ENCODE measurements at places on chromosomes 5 and 9.

DNA sequence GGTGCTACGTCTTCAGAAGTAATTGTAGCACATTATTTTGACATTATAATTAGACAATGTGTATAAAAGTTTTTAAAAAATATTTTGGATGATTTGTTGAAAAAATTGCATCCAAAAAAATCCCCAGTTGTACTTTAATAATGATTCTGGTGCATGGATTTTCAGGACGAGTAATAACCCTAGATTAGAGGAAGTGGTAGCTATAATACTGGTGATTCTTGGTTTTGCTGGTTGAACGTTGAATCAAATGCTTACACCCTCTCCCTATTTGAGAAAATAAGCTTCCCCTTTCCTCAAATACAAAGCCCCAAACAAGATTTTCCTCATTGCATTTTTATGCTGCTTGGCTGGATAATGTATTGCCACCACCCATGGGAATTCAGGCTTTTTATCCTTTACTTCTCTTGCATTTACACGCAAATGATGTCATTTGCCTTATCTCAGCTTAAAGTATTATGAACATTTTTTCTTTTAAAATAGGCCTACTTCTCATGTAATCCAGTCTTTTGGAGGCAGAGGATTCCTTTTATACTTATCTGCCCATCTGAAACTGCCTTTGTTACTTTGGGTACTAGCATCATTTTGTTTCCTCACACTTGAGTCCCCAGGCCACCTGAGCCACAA is 86.3 kb downstream of the UBE2R2 start:
- no peak for DNase-seq

GRCh38 chr9:124794902-124795491 is 18.1 kb downstream of the OLFML2A start:
- DNase-seq, result no peak

- DNase-seq, result no peak
Observed at GRCh38 chr5:78345485-78345884, 14.9 kb upstream of the SCAMP1 start.

GRCh38 chr5:158769079-158769478 is 330.6 kb downstream of the EBF1 start:
- no peak for DNase-seq

DNA sequence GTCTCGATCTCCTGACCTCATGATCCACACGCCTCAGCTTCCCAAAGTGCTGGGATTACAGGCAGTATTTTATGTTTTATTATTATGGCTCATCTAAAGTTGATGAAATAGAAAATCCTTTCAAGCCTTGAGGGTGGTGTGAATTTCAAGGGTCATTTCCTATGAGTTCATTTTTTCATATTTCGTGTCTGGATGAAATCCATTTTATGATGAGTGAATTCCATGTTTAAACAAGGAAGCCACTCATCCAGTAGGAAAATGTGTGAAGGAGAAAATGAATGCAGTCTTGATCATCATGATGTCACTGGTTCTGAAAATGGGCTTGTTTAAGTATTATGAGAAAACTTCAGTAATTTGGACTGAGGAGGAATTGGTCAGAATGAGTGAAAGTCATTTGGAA is 74.6 kb upstream of the ZSWIM6 start:
- no peak for DNase-seq

GRCh38 chr5:133119233-133119711 is 67.5 kb downstream of the HSPA4 start:
- no peak for DNase-seq

DNA sequence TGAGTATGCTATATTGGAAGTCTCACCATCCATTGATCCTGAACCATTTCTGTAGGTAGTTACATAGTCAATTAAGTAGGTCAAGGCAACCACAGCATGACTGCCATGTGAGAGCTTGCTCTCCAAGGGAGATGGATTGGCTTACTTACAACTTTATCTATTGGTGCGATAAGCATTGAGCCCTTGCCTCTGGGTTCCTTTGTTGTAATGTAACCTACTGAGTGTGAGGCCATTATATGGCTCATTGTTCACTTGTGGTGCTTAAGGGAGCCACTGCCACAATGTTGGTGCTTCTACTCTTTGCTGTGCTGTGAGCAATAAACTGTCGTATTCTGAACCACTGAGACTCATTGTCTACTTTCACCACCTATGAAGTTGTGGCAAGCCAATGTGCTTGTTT is 510.6 kb upstream of the ITGA1 start:
- DNase-seq, result no peak

- no peak for DNase-seq
Observed at GRCh38 chr5:80204808-80205614, 50.8 kb downstream of the SERINC5 start.

DNA sequence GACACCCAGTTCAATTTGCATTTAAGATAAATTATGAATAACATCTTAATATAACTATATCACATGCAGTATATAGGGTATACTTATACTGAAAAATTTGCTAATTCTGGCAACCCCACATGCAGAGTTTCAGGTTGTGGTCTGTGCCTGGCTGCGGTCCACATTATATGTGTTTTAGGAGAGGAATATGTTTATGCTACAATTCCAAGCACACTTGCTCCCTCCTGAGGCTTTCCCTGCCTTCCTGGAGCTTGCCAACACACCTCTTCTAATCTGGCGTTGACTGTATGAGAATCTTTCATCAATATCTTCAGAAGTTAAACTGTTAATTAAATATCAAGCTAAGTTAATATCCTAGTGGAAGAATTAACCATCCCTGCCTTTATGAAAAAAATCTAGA is 45.2 kb downstream of the SEMA5A start:
- DNase-seq, result no peak

- no peak for DNase-seq
Observed at GRCh38 chr9:4486176-4486575, 4.1 kb upstream of the SLC1A1 start.

GRCh38 chr5:31357038-31357437 is 163.6 kb downstream of the CDH6 start:
- no peak for DNase-seq

GRCh38 chr9:37730256-37730655 is 23.3 kb upstream of the TRMT10B start:
- no peak for DNase-seq

DNA sequence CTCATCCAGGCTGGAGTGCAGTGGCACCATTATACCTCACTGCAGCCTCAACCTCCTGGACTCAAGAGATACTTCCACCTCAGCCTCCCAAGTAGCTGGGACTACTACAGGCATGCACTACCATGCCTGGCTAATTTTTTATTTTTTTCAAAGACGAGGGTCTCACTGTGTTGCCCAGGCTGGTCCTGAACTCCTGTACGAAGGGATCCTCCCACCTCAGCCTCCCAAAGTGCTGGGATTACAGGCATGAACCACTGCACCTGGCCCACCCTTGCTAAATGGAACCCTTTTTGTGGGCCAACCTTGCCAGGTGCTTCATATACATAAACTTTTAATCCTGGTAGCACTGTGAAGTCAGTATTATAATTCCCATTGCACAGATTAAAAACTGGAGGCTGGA is 1.0 kb downstream of the GRHPR start:
- DNase-seq, result no peak

DNA sequence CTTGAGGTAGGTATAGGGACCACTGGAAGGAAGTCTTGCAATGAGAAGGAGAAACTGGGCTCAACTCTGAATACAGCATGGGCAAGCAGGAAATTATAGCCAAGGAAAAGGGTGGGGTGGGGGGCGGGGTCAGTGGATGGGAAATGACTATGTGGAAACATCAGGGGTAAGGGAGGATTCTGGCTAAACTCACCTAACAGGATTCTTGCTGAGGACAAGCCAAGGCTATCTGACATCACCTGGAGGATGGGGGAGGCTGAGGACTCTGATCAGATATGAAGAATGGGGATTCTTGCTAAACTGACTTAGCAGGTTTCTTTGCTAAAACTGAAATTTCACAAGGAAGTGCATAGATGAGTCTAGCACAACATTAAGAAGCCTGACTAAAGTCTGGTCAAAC is 40.8 kb downstream of the CTSL start:
- DNase-seq, result no peak

GRCh38 chr9:99523838-99524237 is 297.8 kb upstream of the NR4A3 start:
- DNase-seq, result no peak

DNA sequence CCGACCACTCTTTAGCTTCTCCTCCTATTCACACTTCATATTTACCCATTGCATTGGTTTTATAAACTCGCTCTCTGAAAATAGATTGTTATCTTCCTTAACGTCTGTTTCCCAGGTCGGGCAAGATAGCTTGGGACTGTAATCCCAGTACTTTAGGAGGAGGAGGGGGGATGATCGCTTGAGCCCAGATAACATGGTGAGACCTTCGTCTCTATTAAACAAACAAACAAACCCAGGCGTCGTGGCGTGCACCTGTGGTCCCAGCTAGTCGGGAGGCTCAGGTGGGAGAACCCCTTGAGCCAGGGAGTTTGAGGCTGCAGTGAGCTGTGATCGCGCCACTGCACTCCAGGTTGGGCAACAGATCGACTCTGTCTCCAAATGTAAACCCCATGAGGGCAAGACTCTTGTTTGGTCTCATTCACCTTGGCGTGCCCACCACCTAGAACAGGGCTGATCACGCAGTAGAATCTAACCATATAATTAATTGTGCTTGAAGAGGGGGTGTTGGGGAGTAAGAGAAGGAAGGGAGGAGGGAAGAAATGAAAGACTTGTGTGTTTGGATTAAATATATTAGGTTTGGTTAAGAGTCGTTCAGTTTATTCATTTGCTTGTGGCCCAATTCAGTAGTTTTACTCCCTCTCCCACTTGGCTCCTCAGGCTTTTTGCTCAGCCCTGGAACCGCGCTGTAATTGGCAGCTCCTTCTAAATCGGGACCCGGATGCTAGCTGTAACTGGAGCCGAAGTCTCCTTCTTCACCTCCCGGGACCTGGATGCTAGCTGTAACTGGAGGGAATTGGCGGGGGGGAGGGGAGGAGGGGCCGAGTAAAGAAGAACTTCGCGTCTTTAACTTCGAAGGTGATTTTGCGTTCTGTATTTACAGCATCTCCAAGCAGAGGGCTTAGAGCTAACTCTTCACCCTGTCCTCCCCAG is 24.9 kb downstream of the CDKN2A start:
- DNase-seq, result no peak

DNA sequence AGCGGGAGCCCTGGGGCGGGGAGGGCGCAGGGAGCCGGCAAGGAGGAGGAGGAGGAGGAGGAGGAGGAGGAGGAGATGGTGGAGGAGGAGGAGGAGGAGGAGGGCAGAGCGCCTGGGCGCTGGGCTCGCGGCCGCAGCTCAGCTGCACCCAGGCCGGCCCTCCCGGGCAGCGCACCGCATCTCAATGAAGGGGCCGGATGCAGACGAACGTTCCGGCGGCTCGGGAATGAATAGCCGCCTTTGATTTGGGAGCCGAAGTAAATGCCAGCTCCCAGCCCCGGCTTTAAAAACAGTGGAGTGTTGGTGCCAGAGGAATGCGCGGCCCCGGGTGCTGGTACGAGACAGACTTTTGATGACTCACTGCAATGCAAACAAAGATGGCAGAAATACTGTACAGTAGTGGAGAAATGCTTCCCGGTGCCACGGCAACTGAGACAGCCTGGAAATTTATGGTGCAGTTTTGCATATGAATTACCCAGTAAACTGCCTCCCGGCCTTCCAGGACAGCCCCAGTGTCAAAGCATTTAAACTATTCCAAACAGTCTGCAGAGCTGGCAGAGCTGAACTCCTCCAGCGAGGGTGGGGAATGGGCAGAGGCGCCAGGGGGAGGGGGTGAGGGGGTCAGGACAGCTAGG is 43.1 kb downstream of the NACC2 start:
- no peak for DNase-seq

DNA sequence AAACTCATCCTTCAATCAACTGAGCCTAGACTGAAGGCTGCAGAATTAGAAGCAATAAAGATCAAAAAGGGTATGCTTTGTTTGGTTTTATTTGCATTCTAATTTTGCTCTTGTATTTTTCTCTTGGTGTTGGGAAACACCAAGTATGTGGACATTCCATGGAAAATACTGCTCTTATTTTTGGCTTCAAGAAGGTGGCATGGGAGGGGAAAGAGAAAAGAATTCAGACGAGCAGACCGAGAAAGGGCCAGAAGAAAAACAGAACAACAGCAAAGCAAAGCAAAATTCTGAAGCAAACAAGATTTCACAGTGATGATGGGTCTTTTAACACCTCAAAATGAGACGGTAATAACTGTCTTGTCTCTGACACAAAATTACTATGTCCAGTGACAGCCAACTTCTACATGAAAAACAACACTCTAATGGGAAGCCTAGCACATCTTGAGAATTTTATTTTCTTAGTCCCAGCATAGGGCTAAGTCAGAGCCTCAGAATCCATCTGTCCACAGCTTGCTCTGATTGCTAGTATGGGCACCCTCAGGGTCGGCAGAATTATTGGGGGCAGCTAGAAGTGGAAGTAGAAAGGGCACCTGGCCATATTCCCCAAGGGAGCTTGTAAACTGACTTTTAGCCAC is 26.8 kb downstream of the FREM1 start:
- no peak for DNase-seq

DNA sequence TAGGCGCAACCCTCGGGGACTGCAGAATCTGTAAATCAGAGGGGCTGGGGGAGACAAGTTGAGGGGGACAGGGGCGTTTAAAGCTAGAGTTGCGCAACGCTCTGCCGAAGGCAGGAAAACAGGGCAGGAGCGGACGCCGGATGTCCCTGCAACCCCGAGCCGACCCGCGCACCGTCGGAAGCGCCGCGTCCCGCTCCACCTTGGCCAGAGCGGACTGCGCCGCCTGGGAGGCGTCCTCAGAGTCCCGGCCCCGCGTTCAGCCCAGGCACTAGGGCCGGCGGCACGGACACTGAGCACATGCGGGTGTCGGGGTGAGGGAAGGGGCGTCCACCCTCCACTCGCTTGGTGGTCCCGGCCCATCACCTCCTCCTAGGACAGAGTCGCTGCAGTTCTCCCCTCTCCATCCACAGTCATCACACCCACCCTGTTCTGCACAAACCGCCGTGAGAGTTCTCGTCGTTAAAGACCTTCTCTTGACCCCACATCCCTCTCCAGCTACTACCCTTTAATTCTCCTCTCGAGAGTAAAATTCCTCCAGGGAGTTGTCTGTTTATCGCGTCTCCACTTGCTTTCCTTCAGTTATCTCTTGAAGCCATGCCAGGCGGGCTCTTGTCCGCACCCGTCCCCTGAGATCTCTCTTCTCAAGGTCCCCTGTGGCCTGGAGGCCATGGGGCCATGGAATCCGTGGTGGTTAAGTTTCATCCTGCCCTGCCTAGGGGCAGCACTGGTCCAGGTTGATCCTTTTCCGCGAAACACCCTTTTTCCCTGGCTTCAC is 796 bp upstream of the PDLIM7 start:
- DNase-seq, result no peak

GRCh38 chr5:58622936-58623871 is 40.3 kb downstream of the RAB3C start:
- no peak for DNase-seq

All from suprapubic skin (tissue), 4 donors.